Cerebellar cortex (tissue), 1 donor: ENCODE measurements at places on chromosomes 4 and X.
A peak's percentile ranks its signal among the peaks of the same experiment; 100 is the strongest.

DNA sequence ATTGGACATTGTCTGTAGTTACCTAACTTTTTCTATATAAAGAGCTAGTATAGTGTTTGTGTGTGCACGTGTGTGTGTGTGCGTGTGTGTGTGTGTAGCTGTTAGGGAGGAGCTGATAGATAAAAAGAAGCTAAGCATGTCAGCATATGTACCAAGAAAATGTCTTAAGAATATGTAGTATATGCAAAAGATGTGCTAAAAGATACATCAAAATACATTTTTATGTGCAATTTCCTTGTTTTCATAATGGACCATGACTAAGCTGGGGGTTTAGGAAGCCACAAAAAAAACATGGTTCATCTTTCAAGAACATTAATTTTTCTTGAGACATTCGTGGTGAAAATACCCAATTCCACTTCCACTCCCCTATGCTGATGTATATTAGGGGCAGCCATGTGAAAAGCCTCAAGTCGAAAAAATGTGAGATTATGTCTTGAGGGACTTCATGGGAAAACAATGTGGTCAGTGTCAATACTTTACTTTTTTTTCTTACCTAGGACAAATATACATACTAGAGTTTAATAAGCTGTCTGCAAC lies 1599.7 kb downstream of the ARAP2 start:
- no peak for DNase-seq

DNA sequence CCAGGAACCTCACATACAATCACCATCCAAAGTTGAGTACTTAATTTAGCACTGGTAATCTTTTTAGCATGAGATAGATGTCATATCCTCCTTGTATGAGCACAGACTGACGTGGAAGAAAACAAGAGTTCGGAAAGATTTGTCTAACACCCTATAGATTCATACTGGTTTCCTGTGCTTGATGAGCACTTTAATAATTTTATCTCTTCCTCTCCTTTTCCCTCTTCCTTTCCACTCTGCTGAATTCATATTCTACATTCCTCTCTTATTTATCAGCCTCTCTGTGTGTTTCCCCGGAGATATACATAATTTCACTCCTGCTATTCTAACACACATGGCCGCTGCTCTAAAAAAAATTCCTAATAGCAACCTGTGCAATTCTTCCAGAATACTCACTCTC lies 273.9 kb downstream of the AFF2 start:
- DNase-seq: no peak

GRCh38 chr4:5027346-5027745 lies 8.1 kb upstream of the CYTL1 start:
- no peak for DNase-seq

DNA sequence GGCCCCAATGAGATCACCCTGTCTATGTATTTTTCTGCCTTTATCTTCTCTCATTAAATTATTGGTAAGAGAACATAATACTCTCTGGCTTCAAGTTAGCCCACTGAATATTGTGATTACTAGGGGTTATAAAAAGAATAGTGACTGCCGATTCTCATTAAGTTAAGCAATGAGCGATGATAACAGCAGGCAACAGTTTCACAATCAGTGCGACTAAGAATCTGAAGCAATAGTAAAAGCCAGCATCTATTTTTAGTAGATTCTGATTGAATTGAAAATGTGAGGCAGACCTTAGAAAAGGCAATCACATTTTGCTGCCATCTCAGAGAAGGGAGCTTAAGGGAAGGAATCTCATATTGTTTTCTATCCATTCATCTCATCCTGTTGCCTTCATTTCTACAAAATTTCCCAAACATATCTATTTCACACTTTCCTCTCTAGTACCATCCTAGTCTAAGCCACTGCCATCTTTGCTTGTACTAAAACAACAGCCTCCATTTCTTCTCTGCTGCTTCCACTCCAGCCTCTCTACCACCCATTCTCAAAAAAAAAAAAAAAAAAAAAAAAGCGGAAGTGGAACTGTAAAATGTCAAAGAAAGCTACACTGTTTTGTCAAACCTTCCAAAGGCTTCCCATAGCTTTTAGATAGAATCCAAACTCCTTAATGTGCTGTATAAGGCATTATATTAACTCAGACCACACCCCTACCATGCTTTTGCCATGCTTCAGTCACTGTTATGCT lies 17.4 kb downstream of the GABRA4 start:
- no peak for DNase-seq

DNA sequence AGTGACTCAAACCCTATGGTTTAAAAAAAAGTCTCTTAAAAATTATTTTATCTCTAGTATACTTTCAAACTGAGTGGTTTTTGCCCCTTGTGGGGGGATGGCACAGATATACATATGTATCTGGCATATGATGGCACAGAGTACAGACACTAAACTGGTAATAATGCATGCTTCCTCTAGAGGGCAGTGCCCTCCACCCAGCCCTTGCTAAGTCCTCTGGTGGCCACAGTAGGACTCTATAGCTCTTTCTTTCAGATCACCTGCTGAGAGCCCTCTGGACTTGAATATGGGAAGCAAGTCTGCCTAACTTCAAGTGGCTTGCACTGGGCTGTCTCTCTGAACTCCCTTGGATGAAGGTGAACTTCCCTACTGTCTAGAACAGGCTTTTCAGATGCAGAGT lies 66.3 kb downstream of the TSPAN7 start:
- DNase-seq: no peak

DNA sequence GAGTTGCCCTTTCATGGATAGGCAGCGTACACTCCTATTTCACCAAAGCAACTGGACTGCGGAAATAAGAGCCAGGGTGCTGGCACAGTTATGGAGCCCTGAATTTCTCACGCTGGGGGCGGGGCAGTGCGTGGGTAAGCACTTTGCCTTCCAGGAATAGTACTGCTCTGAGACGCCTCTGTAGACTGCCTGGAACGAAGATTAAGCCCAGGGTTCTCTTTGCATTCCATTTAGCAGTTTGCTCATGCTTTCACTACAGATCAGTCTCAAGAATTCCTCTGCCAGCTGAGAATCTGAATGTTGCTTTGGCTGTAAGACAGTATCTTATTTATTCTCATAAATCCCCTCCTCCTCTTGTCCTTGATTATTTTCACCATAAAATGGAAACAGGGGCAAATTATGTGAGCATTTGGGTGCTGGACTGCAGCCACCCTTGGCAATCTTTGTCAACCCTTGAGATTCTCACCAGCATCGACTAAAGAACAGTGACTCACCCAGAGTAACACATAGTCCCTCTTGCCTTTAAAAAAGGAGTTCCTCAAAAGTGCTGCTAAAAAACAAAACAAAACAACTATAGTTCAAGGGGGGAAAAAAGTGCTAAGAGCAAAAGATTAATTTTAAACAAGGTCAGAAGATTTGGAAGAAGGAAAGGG lies 88.9 kb upstream of the CITED1 start:
- no peak for DNase-seq

GRCh38 chr4:165048170-165048569 lies 5.5 kb upstream of the TRIM75 start:
- DNase-seq: no peak

DNA sequence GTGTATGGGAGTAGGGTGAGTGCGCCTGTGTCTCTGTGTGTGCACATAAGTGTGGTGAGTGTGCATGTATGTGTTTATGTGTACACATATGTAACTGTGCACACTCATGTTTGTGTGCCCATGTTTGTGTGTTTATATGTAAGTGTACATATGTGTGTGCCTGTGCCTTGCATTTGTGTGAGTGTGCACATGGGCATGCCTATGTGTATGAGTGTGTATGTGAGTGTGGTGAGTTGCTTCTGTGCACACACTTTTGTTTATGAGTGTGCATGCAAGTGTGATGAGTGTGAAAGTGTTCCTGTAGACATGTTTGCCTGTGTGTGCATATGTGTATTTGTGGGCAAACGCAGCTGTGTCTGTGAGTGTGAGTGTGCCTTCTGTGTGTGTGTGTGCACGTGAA lies 7.2 kb downstream of the IL9R start:
- DNase-seq: no peak

- no peak for DNase-seq
These were observed 50.5 kb downstream of the GRK4 start for GRCh38 chr4:3013839-3014350.

DNA sequence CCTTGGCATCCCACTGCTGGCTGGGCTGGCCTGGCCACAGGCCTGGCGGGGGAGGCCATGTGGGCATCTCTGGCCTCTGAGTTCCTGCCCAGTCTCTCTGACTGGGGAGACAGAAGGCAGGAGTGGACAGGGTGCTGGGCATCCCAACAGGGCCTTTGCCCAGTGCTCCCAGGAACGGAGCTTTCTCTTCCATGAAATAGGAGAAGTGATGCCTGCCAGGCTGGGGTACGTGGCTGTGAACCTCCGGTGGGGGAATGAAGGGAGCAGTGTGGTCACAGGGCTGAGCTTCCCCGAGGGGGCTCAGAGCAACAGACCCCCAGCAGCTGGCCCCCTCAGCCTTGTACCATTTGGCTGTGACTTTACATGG lies 40.4 kb upstream of the HMX1 start:
- no peak for DNase-seq

DNA sequence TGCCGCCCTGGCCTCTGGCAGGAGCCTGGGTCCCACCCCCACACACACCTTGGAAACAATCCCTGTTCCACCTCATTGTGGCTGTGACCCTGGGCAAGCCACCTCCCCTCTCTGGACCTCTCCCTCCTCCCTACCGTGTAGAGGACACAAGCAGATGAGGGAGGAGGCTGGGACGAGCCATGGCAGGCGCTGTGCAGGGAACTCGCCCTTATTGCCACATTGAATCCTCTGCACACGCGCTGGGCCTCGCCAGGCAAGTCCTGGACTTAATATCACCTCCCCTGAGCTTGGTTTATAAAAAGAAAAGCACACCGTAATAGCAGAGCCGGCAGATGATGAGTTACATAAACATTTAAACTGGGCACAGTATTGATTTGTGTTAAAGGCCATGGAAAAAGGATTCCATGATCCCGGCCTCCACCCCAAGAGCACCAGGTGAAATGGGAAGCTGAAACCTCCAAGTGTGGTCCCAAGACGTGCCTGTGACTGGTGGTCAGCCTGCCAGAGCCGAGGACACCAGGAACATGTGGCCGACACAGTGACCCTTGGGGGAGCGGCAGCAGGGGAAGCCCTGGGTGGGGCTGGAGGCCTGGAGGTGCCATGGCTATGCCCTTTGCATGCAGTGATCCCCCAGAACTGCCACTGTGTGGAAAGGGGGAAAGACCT lies 81.1 kb downstream of the PPP2R2C start:
- DNase-seq: no peak

GRCh38 chr4:133130171-133130570 lies 18.9 kb upstream of the PCDH10 start:
- no peak for DNase-seq

DNA sequence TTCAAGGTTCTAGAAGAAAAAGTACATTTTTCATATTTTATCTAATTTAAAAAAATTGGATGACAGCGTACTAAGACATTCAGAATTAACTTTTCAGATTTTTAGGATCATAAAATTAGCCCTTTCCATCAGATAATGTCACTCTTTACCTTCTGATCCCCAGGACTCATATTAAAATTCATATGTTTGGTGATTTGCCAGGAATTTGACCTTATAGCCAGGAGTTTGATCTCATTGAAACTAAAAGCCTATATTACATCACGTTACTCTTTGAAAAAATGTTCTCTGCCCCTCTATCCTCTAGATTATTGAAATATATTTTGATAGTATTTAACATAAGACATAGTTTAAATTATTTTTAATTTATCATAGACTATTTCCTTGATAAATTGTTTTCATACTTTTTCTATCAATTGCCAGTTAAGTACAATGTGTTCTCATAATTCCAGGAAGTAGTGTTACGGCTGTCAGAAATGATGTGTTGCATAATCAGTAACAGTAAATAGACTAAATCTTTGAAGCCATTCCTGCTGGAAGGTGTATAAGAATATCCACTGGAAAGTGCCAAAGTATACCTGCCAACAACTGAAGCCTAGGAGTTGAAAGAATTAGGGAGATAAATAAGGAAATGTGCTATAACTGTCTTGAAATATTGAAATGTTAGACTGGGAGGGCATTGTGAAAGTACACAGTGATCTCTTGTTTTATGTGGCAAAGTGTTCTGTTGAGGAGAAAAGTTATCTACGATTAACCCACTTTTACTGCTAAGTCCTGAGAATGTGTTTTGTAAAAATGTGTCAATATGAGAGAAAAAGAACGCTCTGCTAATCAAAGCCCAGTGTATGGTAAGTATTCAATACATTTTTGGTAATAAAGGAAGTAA lies 32.9 kb upstream of the PDGFC start:
- DNase-seq: no peak

GRCh38 chrX:63434665-63435064 lies 83.5 kb upstream of the SPIN4 start:
- DNase-seq: no peak

DNA sequence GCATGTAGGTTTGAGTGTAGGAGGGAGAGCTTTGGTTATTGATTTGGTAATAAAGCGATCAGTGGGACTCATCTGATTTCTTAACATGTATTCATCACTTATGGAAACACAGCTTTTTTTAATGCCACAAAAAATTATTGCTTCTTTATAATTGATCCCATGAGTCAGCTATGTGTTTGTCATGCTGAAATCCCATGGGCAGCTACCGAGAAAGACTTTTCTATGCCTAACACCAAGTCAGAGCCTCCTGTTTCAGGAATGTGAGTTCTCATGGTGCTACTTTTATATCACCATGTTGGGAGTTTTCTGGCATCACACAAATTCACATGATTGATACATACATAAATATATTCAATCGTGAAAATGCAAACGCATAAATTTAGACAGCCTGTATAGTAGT lies 165.7 kb downstream of the RAPGEF2 start:
- DNase-seq: peak; percentile 34

DNA sequence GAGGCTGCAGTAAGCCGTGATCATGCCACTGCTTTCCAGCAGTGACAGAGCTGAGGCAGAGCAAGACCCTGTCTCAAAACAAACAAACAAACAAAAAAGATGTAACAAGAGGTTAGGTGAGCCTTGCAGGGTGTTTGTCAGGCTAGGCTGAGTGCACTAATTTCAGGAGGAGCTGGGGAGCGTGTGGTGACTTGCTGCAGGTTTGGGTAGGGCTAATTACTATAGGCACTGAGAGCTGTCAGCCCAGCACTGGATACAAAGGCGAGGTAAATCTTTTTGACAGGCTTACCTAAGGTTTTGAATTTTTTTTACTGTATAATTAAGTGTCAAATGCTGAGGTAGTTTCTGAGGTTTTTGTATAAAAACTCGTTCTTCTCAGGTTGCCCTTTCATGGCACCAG lies 29.8 kb upstream of the SH3D19 start:
- no peak for DNase-seq

- no peak for DNase-seq
These were observed 111.2 kb downstream of the ARAP2 start for GRCh38 chr4:36133086-36133485.

GRCh38 chr4:43754566-43754965 lies 694.0 kb downstream of the KCTD8 start:
- peak; percentile 86 for DNase-seq
